HFFc6 (cell line): ENCODE measurements at places on chromosomes 5 and 9.
A peak's percentile ranks its signal among the peaks of the same experiment; 100 is the strongest.

DNA sequence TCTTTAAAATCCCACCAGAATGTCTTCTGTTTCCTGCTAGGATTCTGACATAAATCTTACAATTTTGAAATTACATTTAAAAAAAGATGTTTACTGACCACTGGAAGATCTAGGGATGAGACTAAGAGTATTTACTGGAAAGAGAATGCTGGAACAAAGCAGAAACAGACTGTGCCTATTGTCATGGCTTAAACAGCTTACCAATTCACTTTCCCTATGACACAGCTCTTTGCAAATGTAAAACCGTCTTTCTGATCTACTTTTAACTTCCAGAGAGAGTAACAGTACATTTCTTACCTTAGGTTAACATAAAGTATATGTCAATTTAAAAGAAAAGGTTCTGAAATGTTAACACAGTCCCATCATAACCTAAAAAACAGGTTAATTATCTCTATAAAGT, 10.7 kb downstream of the GIN1 start:
- DNase-seq = no peak

DNA sequence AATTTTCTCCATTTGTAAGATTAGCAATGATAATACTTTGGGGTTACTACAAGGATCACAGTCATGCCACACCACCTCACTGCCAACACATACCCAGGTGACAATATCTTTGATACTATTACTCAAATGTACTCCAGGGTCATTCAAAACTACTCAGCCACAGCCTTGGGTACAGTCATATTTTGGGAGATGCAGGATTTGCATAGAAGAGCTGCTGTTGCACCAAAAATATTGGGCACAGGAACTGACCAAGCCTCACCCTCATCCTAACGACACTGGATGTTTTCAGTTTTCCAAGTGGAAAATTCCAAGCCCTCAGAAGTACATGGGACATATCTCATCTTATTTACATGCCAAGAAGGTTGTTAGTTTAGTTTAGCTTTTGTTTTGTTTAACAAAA, 120.9 kb upstream of the C6 start:
- DNase-seq = no peak

DNA sequence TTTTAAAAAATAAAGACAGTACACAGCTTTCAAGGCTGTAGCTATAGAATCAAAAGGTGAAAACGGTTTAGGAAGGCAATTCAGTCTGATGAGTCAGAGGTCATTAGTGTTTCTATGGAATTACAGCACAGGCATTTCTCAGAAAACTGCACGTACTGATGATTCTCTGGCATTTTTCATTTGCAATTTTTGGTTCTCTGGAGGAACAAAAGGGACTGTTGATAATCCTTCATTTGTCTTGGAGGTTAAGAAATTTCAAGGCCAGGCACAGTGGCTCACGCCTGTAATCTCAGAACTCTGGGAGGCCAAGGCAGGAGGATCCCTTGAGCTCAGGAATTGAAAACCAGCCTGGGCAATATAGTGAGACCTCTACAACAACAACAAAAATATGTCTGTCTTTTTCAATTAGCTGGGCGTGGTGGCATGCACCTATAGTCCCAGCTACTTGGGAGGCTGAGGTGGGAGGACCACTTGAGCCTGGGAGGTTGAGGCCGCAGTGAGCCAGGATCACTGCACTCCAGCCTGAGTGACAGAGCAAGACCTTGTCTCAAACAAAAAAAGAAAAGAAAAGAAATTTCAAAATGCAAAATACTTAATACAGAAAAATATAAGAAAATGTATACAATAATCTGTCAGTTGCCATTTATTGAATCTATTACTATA, 27.3 kb downstream of the NR6A1 start:
- peak; percentile 23 for DNase-seq

DNA sequence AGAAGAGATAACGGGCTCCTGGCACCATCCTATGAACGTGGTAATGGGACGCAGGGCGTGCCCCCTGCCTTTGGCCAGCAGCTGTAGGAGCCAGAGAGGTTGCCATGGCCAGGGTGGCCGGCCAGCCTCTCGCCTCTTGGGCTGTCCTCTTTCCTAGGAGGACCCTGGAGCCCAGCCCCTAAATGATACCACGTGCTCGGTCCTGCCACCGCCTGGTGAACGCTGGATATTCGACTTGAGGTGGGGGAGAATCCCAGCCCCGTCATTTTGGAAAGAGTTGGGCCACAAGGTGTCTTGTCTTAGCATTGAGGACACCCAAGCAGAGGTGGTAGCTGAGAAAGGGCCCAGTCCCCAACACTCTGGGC, 391 bp upstream of the NRG2 start:
- no peak for DNase-seq

- no peak for DNase-seq
Observed at GRCh38 chr9:34986540-34987047, 3.0 kb upstream of the DNAJB5 start.

DNA sequence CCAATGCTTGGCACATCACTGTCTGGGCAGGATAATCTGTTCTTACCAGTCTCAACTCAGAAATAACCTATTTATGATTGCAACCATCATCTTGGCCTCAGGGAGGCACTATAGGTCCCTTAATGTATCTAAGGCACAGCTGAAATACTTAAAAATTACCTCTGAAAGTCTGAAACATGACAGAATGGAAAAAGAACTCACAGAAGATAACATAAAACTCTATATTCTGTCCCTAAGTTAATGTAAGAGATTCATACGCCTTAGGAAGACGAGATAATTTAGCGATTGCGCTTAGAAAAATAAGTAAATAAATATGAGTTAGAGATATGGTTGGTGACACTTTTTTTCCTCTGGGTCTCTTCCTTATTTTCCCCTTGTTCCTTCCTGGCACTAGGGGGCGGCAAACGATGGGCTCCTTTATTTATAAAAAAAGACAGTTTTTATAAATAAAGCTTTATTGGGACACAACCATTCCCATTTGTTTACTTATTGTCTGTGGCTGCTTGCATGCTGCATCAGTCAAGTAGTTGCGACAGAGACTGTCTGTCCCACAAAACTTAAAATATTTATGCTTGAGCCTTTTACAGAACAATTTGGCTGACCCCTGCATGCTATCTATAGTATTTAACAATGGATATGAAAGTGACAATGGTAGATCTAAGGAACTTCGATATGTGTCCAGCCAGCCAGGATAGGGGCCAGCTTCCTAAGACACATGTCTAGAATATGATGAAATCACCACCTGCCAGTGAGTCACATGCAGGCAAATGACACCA, 79.6 kb downstream of the PDE4D start:
- peak; percentile 58 for DNase-seq

- no peak for DNase-seq
Observed at GRCh38 chr5:130068988-130069387, 164.7 kb downstream of the CHSY3 start.

- no peak for DNase-seq
Observed at GRCh38 chr5:151449297-151449696, 1.9 kb downstream of the SLC36A1 start.

- DNase-seq = no peak
Observed at GRCh38 chr9:2991292-2991691, 147.4 kb upstream of the PUM3 start.

DNA sequence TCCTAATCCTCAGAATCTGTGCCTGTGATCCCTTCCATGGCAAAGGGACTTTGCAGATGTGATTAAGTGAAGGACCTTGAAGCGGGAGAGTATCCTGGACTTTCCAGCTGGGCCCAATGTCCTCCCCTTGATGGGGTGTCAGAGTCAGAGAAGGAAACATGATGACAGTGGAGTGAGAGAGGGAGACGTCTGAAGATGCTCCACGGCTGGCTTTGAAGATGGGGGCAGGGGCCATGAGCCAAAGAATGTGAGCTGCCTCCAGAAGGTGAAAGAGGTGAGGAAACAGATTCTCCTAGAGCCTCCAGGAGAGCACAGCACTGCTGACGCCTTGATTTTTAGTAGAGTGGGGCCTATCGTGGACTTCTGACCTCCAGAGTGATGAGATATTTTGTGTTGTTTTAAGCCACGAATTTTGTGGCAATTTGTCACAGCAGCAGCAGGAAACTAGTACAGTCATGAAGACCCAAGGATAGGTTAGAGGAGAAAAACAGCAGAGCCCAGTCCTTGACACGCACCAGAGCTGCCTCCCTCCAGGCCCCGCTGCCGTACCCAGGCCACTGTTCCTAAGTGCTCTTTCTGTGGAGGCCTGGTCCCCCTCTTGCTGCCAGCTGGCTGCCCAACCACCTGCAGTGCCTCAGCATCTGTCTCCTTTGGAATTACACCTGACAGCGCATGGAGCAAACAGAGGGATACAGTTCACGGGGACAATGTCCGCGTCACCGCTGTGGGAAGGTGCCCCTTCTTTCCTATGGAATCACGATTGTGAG, 78.1 kb downstream of the MACROH2A1 start:
- DNase-seq = no peak

- DNase-seq = peak; percentile 14
Observed at GRCh38 chr9:88084357-88085183, 53.7 kb downstream of the SPATA31C2 start.

GRCh38 chr5:132655821-132656773, 1.9 kb upstream of the IL13 start:
- DNase-seq = no peak

DNA sequence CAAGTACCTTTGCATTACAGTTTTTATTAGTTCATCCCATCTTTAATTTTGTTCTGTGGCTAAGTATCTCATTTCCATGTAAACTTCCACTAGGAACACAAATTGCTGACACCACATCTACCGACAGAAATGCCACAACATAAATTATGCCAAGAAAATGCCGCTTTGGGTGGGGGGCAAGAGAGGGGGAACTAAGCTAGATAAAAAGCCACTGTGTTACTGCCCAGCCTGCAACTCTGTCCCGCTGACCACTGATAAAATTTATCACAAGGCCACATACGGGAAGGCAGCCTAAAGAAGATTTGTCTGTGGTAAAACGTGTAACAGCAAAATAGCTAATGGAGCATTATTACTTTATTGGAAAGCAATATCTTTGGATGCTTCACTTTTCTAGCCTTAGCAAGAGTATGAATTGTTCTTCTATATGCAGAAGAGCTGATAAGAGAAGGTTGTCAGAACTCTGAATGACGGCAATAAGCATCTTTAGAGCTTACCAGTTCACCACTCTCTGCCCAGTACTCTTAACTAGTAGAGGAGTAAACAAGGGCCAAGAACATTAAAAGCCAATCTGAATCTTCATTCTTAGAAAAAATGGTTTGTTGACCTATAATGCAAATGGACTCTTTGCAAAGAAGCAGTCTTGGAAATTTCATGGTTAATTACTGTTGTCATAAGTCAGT, 172.2 kb upstream of the MEF2C start:
- no peak for DNase-seq

DNA sequence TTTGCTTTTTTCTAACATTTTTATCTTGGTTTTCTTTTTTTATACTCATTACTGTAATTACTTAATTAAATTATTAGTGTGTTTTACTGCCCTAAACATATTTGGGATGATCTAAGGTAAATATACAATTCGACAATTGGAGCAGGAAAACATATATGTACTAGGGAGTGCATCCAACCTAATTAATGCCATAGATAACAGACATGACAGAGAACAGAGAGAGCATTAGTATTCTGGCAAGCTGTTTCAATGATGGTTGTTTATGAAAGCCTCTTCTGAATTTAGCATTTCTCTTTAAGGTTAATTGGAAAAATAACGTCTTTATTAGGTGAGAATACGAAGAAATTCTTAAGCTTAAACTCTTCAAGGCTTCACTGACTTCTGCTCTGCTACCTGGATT, 300.1 kb upstream of the PRR16 start:
- DNase-seq = no peak

- peak; percentile 54 for DNase-seq
Observed at GRCh38 chr9:116337015-116337414, 183.4 kb downstream of the PAPPA start.
